ENCODE measurements at places on chromosomes 13 and 19. TPM values are rescaled to one million over a fixed set of nuclear protein-coding genes. Genes with fewer than 3 reads are reported as not detected.

- H3K4me3 ChIP-seq, result no peak overlapping the region
- H3K36me3 ChIP-seq, result no peaks in the 10 kb centered on the region
- no peaks in the 10 kb centered on the region for H3K4me1 ChIP-seq
- no peak overlapping the region for H3K27ac ChIP-seq
- DNase-seq, result no peak
Measured at GRCh38 chr13:93279982-93280381, 53.4 kb downstream of the GPC6 start.

DNA sequence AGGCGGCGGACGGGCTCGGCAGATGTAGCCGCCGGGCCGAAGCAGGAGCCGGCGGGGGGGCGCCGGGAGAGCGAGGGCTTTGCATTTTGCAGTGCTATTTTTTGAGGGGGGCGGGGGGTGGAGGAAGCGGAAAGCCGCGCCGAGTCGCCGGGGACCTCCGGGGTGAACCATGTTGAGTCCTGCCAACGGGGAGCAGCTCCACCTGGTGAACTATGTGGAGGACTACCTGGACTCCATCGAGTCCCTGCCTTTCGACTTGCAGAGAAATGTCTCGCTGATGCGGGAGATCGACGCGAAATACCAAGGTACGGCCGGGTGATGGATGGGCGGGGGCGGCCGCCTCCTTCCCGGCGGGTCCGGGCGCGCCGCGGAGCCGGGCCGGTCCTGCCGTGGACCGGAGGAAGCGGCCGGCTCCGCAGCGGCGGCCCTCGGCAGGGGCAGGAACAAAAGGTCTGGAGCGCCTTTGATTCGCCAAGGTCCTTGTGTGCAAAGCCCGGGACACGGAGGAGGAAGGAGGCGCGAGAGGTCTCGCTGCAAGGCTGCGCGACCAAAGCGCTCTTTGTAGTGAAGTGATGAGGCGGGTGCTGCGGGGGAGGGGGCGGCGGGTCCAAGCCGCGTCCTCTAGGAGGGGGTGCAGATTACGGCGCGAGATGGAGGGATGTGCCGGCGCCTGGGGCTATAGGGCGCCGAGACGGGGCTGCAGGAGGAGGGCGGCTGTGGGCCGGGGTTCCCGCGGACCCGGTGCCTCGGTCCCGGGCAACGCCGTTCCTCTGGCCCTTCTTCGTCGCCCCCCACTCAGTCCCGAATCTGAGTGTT is 689 bp downstream of the ING1 start:
- H3K27ac ChIP-seq, result peak overlapping the region; percentile 100
- H3K27me3 ChIP-seq, result no peaks in the 10 kb centered on the region
- H3K4me1 ChIP-seq, result peaks cover 62% of the 10 kb centered on the region

GRCh38 chr19:38506723-38507550 is 73.4 kb downstream of the RYR1 start:
- H3K27me3 ChIP-seq, result peaks cover 65% of the 10 kb centered on the region
- no peak overlapping the region for H3K27ac ChIP-seq
- no peak overlapping the region for H3K4me3 ChIP-seq
- DNase-seq, result peak; percentile 54

DNA sequence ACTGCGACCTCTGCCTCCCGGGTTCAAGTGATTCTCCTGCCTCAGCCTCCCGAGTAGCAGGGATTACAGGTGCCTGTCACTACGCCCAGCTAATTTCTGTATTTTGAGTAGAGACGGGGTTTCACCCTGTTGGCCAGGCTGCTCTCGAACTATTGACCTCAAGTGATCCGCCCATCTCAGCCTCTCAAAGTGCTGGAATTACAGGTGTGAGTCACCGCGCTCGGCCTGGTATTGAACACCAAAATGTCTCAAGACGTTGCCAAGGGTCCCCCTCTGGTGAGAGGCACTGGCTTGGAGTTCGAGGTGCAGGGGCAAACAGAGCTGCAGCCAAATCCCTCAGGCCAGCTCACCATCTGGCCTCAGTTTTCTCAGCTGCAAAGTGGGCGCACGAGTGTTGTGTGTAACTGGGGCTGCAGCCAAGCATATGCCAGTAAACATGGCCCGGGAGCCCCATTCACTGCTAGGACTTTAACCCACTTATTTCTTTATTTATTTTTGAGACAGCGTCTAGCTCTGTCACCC is 8.0 kb downstream of the TJP3 start:
- no peak overlapping the region for H3K27ac ChIP-seq
- H3K4me3 ChIP-seq, result no peak overlapping the region
- DNase-seq, result no peak
- no peaks in the 10 kb centered on the region for H3K36me3 ChIP-seq

GRCh38 chr13:37435881-37436280 is 162.7 kb downstream of the POSTN start:
- H3K27me3 ChIP-seq, result no peaks in the 10 kb centered on the region
- H3K27ac ChIP-seq, result no peak overlapping the region
- H3K4me3 ChIP-seq, result no peak overlapping the region
- H3K36me3 ChIP-seq, result no peaks in the 10 kb centered on the region

GRCh38 chr19:51055866-51056265 is 9.0 kb downstream of the KLK13 start:
- no peak overlapping the region for H3K4me3 ChIP-seq
- no peaks in the 10 kb centered on the region for H3K4me1 ChIP-seq
- no peak for DNase-seq
- H3K36me3 ChIP-seq, result no peaks in the 10 kb centered on the region

- H3K27me3 ChIP-seq, result peaks cover 18% of the 10 kb centered on the region
- H3K27ac ChIP-seq, result no peak overlapping the region
- DNase-seq, result no peak
Measured at GRCh38 chr19:8069096-8069973, 16.8 kb downstream of the CCL25 start.

DNA sequence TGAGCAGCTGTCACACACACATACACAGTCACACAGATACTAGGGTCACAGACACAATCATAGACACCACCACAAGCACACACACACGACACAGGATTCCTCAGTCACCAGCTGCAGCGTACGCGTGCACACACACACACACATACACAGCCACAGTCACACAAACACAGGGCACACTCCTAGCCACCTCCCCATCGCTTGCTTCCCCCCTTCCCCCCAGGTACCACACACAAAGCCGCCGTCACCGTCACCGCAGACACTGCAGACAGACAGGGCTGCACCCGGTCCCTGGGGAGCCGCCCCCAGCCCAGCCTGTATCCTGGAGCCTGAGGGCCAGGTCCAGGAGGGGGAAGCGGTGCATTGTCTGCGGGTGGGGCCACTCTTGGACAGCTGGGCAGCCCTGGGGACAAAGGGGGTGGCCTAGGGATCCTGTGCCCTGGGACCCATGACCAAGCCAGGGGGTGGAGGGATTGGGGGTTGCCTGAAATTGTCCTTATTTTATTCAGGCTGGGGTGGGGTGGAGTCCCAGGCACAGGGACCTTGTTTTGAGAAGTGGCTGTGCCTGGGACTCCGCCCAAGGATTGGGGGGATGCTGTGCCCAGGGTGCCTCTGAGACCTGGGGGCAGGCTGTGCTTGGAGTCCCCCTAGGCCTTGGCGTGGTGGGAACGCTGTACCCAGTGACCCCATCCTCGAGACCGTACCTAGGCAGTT is 957 bp downstream of the NUMBL start:
- peak overlapping the region; percentile 79 for H3K4me3 ChIP-seq
- H3K27me3 ChIP-seq, result no peaks in the 10 kb centered on the region
- peak; percentile 46 for DNase-seq
- peaks cover 39% of the 10 kb centered on the region for H3K36me3 ChIP-seq
- peak overlapping the region; percentile 93 for H3K27ac ChIP-seq
- peaks cover 50% of the 10 kb centered on the region for H3K4me1 ChIP-seq

DNA sequence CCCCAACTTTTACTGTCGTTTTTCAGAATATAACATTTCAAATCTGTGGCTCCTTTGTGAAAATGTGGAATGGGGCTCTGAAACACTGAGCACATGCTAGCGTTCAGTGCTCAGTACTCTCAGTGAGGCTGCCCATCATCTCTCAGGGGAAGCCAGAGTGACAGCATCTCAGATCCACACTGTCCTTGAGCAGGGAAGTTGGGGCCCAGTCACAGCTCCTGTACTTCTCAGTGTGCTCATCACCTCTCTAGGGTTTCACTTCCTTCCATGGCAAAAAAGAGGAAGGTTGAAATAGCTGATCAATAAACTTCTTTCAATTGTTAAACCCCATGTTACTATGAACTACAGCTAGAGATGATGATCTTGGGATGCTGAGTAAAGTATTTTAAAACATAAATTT is 565.9 kb upstream of the SPRY2 start:
- H3K4me1 ChIP-seq, result no peaks in the 10 kb centered on the region
- no peaks in the 10 kb centered on the region for H3K27me3 ChIP-seq

GRCh38 chr13:49584771-49585182 is 581 bp downstream of the RCBTB1 start:
- H3K4me3 ChIP-seq, result peak overlapping the region; percentile 82
- H3K36me3 ChIP-seq, result peaks cover 15% of the 10 kb centered on the region
- H3K27ac ChIP-seq, result peak overlapping the region; percentile 87
- no peak for DNase-seq
- H3K27me3 ChIP-seq, result no peaks in the 10 kb centered on the region

- H3K36me3 ChIP-seq, result peaks cover 32% of the 10 kb centered on the region
- H3K27ac ChIP-seq, result peak overlapping the region; percentile 63
- no peak for DNase-seq
- peak overlapping the region; percentile 48 for H3K4me3 ChIP-seq
Measured at GRCh38 chr13:48318377-48318811, 14.8 kb downstream of the RB1 start.

DNA sequence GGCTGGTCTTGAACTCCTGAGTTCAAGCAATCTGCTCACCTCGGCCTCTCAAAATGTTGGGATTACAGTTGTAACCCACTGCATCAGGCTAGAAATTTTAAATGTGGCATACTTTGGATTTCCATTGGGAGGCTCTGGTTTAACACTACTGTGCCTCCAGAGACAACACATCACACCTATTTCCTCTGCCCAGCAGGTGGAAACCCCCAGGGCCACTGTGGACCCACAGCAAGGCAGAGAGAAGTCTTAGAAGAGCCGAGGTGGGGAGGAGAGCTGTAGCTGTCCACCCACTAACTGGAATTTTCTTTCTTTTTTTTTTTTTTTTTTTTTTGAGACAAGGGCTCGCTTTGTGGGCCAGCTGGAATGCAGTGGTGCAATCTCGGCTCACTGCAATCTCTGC is 39.4 kb downstream of the IER2 start:
- no peaks in the 10 kb centered on the region for H3K36me3 ChIP-seq
- no peak for DNase-seq
- H3K27ac ChIP-seq, result no peak overlapping the region
- no peaks in the 10 kb centered on the region for H3K27me3 ChIP-seq

DNA sequence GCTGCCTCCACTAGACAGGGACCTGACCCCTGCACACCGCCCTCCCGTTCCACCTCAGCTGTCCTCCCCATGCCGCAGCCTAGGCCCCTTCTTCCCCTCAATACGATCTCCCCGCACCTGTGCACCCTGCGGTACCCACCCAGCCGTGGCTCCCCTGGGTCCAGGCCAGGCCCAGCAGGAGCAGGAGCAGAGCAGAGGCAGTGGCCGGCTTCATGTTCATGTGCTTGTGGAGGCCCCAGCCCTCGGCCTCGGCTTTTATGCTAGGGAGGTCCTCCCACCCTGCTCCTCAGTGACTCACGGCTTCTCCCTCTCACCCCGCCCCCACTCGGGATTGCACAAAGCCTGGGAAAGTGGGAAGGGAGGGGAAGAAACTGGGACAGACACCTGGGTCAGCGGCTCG is 11.4 kb upstream of the KRTDAP start:
- H3K4me3 ChIP-seq, result no peak overlapping the region
- peaks cover 12% of the 10 kb centered on the region for H3K27me3 ChIP-seq
- H3K4me1 ChIP-seq, result peaks cover 7% of the 10 kb centered on the region
- no peak overlapping the region for H3K27ac ChIP-seq

DNA sequence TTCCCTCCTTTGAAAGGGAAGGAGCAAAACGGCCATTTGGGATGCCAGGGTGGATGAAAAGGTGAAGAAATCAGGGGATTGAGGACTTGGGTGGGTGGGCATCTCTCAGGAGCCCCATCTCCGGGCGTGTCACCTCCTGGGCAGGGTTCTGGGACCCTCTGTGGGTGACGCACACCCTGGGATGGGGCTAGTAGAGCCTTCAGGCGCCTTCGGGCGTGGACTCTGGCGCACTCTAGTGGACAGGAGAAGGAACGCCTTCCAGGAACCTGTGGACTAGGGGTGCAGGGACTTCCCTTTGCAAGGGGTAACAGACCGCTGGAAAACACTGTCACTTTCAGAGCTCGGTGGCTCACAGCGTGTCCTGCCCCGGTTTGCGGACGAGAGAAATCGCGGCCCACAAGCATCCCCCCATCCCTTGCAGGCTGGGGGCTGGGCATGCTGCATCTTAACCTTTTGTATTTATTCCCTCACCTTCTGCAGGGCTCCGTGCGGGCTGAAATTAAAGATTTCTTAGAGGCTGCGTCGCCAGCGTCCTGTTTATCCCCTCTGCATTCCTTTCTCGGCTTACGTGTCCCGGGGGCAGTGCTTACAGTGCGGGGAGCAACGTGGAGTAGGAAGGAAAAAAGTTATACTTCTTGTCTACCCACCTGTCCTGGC is 15.2 kb upstream of the S1PR4 start:
- no peak overlapping the region for H3K4me3 ChIP-seq
- no peaks in the 10 kb centered on the region for H3K27me3 ChIP-seq
- H3K36me3 ChIP-seq, result no peaks in the 10 kb centered on the region
- peak; percentile 53 for DNase-seq

DNA sequence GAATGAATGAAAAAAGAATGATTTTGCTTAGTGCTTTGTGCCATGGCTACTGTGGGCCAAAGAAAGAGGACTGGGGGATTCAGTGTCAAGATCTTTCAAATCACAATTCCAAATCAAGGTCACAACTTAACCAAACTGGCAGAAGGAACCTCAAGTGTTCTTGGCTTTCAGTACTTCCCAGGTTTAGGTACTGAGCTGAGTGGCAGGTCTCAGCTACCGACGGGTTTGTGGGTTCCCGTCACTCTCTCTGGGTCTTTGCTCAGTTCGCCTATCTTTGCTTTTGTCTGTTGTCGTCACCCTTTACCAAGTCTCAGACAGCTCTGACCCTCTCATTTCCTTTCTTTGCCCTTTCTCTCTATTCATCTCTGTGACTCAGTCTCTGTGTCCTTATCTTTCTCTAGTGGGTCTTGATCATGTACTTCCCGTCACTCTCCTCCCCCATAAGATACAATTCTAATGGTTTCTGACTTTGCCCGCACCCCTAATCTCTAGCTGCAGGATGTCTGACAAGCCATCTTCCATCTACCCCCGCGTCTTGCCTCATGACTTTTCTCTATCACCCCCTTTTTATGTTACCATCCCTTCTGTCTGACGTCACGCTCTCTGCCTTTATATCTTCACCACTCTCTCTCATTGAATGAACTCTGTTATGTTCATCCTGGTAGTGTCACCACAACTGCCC is 33.3 kb upstream of the LRRC4B start:
- H3K4me3 ChIP-seq, result no peak overlapping the region
- H3K36me3 ChIP-seq, result no peaks in the 10 kb centered on the region
- H3K4me1 ChIP-seq, result no peaks in the 10 kb centered on the region
- H3K27ac ChIP-seq, result no peak overlapping the region
- peaks cover 83% of the 10 kb centered on the region for H3K27me3 ChIP-seq
- DNase-seq, result no peak

GRCh38 chr19:41226053-41226873 is 7.2 kb downstream of the AXL start:
- peak; percentile 65 for DNase-seq
- peak overlapping the region; percentile 71 for H3K4me3 ChIP-seq
- peaks cover 37% of the 10 kb centered on the region for H3K27me3 ChIP-seq
- no peaks in the 10 kb centered on the region for H3K36me3 ChIP-seq
- peaks cover 27% of the 10 kb centered on the region for H3K4me1 ChIP-seq

ZNF382 gene
- 18.3 TPM for total RNA-seq

RAP2A gene
- total RNA-seq, result 15.1 TPM

AP1M1 gene
- 38.5 TPM for total RNA-seq

IL17D gene
- 1.2 TPM for total RNA-seq
